ENCODE measurements at places on chromosomes 3 and 15.

GRCh38 chr3:167346171-167346570 is 33.9 kb downstream of the ZBBX start:
- DNase-seq: no peak

DNA sequence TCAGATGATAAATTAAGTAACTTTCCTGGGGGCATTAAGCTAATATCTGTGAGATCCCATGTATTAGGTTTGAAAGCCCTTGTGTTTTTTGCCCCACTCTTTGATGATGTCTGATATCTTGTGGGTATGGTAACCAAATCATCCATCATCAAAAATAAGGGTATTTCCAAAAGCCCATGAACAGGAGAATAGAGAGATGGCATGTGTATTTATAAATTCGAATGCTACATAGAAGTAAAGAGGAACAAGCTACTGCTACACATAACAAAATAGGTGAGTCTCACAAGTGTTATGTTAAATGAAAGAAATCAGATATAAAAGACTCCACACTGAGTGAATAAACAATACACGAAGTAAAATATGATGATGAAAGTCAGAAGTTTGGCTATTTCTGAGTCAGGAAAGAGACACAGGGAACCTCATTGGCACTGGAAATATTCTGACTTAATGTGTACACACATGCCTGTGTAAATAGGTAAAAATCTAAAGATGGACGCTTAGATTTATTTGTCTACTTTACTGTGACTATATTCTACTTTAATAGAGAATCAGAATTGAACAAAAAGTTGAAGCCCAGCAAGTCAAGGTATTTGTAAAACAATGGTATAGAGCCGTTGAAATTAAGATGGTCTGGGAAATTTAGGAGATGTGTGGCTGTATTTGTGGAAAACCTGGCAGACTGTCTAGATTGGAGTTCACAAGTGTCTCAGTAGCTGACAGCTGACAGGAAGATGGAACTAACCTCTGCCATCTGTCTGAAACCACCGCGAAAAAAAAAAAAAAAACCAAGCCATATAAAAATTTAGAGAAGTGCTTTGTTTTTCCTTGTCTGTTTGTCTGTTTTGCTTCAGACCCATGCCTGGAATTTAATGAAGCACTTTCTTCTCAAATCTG is 111.0 kb upstream of the TGFBR2 start:
- no peak for DNase-seq

- DNase-seq: no peak
These were observed 110.1 kb upstream of the PLXNA1 start for GRCh38 chr3:126872701-126873342.

GRCh38 chr3:66406831-66407610 is 93.8 kb downstream of the LRIG1 start:
- DNase-seq: no peak

DNA sequence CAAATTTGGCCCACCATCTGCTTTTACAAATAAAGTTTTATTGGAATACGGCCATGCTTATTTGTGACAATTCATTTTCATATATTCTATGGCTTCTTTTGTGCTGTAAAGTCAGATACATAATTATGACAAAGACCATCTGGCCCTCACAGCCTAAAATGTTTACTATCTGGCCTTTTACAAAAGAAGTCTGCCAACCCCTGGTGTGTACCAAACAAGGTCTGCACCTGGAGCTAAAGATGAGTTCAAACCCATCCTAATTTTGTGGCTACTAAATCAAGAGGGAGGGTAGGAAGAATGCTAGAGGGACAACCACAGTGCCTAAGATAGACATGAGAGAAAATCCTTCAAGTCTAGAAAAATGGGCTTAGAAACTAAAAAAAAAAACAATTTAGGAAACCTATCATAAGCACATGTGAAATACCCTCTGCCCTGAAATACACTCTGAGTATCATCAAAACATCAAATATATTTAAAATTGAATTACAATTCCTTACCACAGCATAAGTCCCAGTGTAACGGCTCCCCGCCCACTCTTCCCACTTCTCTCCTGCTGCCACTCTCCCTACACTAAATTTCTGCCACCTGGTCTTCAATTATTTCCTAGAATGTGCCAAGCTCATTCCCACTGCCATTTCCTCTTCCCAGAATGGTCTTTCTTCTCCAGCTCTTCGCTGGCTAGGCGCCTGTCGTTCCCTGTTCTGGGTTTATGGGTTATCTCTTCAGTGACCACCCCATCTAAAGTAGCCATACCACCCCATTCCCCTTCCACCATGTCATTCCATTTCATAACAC is 950.7 kb upstream of the CFAP20DC start:
- DNase-seq: no peak

DNA sequence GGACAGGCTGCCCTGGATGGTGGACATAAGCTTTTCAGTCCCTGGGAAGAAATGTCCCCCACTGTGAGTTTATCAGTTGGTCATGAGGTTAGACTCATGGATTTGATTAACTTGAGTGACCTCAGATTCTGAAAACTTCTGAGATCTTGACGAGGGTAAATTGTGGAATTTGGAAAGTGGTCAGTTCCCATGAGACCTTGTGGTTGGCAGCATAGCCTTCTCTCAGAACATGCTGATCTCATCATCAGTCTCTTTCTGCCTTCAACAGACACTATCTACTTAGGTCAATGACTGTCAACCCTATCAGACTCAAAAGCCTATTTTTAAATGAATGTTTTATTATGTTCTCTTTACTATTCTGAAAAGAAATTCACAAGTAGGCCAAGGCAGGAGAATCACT is 45.6 kb upstream of the NDUFB4 start:
- no peak for DNase-seq
